SJCRH30 (cell line): ENCODE measurements at places on chromosomes 11 and 22. TPM values are rescaled to one million over a fixed set of nuclear protein-coding genes. Genes with fewer than 3 reads are reported as not detected.

DNA sequence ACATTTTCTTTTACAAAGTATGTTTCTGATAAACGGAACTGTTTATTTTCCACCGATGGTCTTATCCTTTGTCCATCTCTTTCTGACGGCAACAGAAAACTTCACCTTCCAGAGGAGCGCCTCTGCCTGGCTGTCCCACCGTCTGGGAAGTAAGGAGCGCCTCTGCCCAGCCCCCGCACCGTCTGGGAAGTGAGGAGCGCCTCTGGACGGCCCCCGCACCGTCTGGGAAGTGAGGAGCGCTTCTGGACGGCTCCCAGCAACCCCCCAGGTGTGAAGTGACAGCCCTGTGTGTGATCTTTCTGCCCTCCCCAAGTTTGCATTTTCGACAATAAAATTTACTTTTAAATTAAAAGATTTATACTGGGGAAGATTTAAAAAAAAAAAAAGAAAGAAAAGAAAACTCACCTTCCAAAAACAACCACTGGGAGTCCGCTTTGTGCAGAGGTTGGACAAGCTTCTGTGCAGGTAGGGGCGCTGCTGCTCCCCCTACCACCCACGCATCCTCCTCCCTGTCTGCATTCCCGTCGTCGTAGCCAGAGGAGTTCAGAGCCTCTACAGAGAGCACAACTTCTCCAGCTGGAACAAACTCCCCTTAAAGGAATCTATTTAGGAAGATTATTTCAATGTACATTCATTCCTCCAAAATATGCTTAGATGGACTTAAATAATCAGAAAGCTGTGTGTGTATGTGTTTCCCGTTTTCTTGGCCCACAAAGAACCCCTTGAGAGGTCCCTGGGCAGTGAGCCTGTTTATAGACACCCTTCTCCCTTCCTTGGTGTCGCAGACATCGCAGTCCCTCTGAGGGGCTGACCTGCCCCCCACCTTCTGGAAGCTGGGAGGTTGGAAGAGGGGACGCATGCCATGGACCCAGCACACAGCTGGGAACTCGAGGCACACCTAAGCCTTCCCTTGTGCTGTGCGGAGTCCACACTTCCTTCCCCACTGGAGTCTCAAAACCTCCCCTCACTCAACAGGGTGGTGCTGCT, 849 bp upstream of the APOBEC3B start:
- peaks cover 4% of the 10 kb centered on the region; the same call in 1 of the 2 replicates for H3K4me1 ChIP-seq
- H3K27me3 ChIP-seq: no peaks in the 10 kb centered on the region

Gene MCM5
- total RNA-seq: 106 and 109 TPM in 2 replicates

GRCh38 chr11:3617990-3618389, 23.8 kb downstream of the ART5 start:
- no peak for DNase-seq
- H3K4me1 ChIP-seq: peaks cover 30% of the 10 kb centered on the region
- no peaks in the 10 kb centered on the region for H3K36me3 ChIP-seq
- H3K27ac ChIP-seq: no peak overlapping the region
- H3K27me3 ChIP-seq: no peaks in the 10 kb centered on the region

DNA sequence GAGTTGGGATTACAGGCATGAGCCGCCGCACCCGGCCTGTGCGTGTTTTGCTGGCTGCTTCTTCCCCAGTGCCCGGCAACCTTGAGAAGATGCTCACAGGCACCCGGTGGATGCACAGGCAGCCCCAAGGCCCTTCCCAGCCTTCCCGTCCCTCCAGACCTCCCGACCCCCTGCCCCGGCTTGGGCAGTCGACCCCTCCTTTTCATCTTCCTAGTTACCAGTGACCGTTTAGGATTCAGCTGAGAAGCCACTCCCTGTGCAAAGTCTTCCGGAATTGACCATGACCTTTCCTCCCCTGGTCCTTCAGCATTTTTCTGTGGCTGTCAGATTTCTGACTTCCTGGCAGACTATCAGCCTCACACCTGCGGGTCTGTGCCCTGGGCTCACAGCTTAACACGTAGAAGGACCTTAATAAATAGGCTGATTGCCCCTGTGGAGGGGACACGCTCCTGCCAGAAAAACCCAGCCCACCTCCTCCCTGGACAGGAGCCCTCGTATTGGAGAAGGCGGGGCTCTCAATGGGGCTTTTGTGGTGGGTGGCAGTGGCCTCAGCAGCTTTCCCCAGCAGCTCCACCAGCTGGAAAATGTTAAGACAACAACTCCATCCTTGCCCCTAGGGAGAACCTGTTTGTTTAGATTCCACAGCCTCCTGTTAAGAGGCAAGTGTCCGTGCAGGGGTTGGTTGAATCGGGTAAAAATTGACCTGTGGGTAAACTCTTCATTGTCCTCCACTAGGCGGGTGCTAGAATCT, 10.4 kb upstream of the ANO1 start:
- H3K36me3 ChIP-seq: no peaks in the 10 kb centered on the region
- H3K27ac ChIP-seq: no peak overlapping the region
- peaks cover 9% of the 10 kb centered on the region; the same call in 1 of the 2 replicates for H3K27me3 ChIP-seq
- H3K4me3 ChIP-seq: no peak overlapping the region
- no peaks in the 10 kb centered on the region for H3K4me1 ChIP-seq
- no peak for DNase-seq

Gene MYBPC3
- total RNA-seq: not detected in 2 replicates

Gene LARGE1
- total RNA-seq: 23.2 and 23.5 TPM in 2 replicates

- no peak overlapping the region for H3K4me3 ChIP-seq
- DNase-seq: no peak
- H3K27me3 ChIP-seq: no peaks in the 10 kb centered on the region
- no peaks in the 10 kb centered on the region for H3K36me3 ChIP-seq
Observed at GRCh38 chr11:86186386-86186785, 58.2 kb upstream of the EED start.

- H3K36me3 ChIP-seq: no peaks in the 10 kb centered on the region
- H3K27ac ChIP-seq: no peak overlapping the region
- DNase-seq: no peak
- peak overlapping the region; percentile 80 for H3K4me3 ChIP-seq
Observed at GRCh38 chr11:63680834-63681320, 423 bp upstream of the RTN3 start.

Gene SLC25A1
- total RNA-seq: 34.5 and 38.7 TPM in 2 replicates

Gene DMC1
- total RNA-seq: not detected in 2 replicates

Gene AASDHPPT
- 72.9 and 73.8 TPM in 2 replicates for total RNA-seq

DNA sequence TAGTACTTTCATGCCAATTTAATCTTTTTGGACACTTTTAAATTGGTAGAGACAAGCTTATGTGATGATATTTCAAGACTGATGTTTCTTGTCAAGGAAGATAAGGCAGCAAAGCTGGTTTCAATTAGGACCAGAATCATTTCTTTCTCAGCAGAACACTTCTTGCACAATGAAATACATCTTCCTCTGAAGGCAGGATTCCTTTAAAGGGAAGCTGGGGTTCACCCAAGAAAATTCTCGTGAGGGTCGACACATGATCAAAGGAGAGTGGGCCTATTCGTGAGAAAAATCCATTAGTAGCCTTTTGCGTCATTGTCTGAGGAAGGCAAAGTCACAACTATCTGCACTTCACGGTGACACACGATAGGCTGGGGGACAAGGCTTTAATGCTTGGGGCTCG, 17.6 kb downstream of the TTC12 start:
- H3K4me1 ChIP-seq: no peaks in the 10 kb centered on the region
- no peak overlapping the region for H3K4me3 ChIP-seq
- no peaks in the 10 kb centered on the region for H3K27me3 ChIP-seq
- no peaks in the 10 kb centered on the region for H3K36me3 ChIP-seq
- H3K27ac ChIP-seq: no peak overlapping the region

- H3K36me3 ChIP-seq: no peaks in the 10 kb centered on the region
- peaks cover 21% of the 10 kb centered on the region for H3K4me1 ChIP-seq
Observed at GRCh38 chr11:123833095-123833494, 26.9 kb upstream of the OR6M1 start.

- H3K27me3 ChIP-seq: no peaks in the 10 kb centered on the region
- H3K36me3 ChIP-seq: no peaks in the 10 kb centered on the region
- H3K4me1 ChIP-seq: no peaks in the 10 kb centered on the region; the same call in 1 of the 2 replicates
- no peak overlapping the region for H3K4me3 ChIP-seq
Observed at GRCh38 chr11:48169717-48170116, 46.9 kb upstream of the OR4B1 start.

GRCh38 chr22:31676700-31677099, 14.7 kb upstream of the PISD start:
- DNase-seq: no peak
- H3K27me3 ChIP-seq: no peaks in the 10 kb centered on the region
- no peak overlapping the region for H3K4me3 ChIP-seq
- no peaks in the 10 kb centered on the region for H3K36me3 ChIP-seq
- H3K4me1 ChIP-seq: peaks cover 23% of the 10 kb centered on the region
- no peak overlapping the region for H3K27ac ChIP-seq

GRCh38 chr22:45842291-45842991, 134.5 kb downstream of the WNT7B start:
- DNase-seq: no peak
- no peak overlapping the region for H3K27ac ChIP-seq
- H3K27me3 ChIP-seq: no peaks in the 10 kb centered on the region
- H3K4me1 ChIP-seq: no peaks in the 10 kb centered on the region
- H3K4me3 ChIP-seq: no peak overlapping the region
- H3K36me3 ChIP-seq: no peaks in the 10 kb centered on the region

DNA sequence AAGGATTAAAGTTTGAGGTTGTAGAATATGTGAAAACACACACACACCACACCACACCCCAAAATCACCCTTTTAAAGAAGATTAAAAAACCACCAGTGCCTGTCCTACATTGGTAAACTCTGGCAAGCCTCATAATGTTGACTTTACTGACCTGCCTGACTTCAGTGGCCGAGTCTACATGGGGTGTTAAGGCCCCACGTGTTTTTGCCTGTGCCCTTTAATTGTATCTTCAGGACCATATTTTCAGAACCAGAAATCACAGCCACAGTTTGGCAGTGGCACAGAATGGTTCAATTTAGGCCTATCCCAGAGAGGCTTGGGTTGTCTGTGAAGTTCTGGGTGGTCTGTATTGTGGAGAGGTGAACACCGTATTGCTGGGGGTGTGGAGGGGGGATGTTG, 33.4 kb downstream of the ZBTB16 start:
- DNase-seq: no peak
- no peak overlapping the region for H3K4me3 ChIP-seq
- no peaks in the 10 kb centered on the region for H3K36me3 ChIP-seq

DNA sequence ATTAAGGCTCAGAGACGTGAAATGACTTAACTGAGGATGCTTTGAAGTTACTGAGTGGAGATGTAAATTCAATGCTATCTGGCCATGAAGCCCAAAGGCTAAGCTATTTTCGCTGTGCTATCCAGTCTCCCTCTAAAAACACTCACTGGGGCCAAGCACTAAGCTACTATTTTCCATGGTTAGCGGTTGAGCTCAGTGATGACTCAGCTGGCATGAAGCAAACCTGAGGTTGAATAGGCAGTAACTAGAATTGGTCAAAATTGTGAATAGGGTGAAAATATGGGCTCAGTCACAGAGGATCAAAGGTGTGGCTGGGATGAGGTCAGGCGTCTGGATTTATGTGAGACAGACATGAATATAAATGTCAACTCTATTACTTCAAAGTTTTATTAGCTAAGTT, 564.2 kb upstream of the KIRREL3 start:
- H3K27me3 ChIP-seq: no peaks in the 10 kb centered on the region
- peak; percentile 54 for DNase-seq
- H3K36me3 ChIP-seq: no peaks in the 10 kb centered on the region

DNA sequence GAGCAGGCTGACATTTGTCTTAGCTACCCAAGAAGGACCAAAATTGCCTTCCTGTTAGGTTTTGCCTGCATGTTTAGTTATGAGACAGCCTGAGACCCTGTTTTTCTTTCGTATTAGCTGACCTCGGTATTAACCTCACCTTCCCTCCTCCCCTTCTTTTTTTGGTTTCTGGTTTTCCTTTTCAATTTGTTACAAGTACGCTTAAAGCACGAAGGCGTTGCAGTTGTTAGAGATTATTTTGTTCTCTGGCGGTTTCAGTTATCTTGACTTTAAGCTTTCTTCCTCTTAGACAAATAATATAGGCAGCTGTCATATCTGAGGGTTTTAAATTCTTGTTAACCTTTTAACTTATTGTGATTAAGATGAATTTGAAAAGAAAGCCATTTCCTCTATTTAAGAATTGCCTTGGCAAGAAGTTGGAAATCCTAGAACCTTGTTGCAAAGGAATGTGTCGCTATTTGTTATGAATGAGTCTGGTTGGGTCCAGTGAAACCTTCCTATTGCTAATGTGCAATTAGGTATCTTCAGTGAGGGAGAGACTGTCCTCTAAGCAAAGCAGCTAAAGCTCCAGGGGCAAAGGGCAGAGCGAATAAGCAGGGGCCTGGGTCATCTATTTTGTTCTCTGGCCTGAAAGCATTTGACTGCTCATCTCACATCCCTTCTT, 45.7 kb downstream of the PACS1 start:
- no peaks in the 10 kb centered on the region for H3K36me3 ChIP-seq
- DNase-seq: peak; percentile 21
- H3K27me3 ChIP-seq: no peaks in the 10 kb centered on the region

Gene KLHL35
- not detected in 2 replicates for total RNA-seq

- H3K27ac ChIP-seq: no peak overlapping the region
- no peaks in the 10 kb centered on the region for H3K4me1 ChIP-seq
- H3K4me3 ChIP-seq: no peak overlapping the region
- no peak for DNase-seq
Observed at GRCh38 chr11:123030517-123030916, 31.4 kb downstream of the HSPA8 start.

DNA sequence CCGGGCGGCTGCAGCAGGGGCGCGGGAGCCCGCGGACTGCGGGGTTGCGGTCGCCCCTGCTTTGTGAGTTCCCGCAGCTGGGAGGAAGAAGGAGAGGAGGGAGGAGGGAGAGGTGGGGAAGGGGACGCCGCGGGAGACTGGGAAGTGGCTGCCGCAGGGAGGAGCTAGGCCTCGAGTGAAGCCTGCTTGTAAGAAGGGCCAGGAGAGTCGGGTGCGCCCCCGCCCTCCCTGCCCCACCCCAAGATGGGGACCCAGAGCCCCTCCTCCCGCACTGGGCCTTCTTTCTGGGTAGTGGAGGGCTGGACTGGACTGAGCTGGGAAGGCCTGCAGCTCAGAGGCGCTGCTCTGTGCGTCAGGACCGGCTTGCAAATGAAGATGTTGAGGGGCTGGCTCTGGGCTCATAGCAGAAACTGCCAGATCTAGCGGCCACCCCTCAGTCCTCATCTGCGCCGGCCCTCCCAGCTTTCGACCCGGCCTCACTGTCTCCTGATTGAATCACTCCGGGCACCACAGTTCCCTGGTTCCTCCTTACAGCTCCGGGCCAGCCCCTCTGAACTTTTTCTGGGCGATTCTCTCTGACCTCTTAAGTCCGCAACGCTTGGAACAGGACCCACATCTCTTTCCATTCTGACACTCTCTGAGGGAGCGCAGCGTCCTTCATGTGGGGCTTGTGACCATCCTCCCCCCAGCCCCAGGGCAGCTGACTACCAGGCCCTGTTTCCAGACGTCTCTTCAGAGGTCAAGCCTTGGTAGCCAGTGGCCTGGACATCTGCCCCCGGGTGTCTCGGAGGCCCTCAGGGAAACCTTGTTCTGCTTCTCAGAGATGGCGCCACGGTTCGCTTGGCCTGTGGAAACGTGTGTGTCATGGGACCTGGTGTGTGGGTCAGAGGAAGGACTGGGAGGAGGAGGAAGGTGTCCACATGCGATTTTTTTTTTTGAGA, 21.9 kb downstream of the SERPINH1 start:
- H3K4me1 ChIP-seq: no peaks in the 10 kb centered on the region
- peak; percentile 32 for DNase-seq
- peak overlapping the region; percentile 66 for H3K4me3 ChIP-seq
- peak overlapping the region; percentile 72 for H3K27ac ChIP-seq
- no peaks in the 10 kb centered on the region for H3K36me3 ChIP-seq

- DNase-seq: no peak
- H3K4me3 ChIP-seq: no peak overlapping the region
- no peak overlapping the region for H3K27ac ChIP-seq
- H3K36me3 ChIP-seq: no peaks in the 10 kb centered on the region
- H3K27me3 ChIP-seq: no peaks in the 10 kb centered on the region
Observed at GRCh38 chr11:35029979-35030682, 108.8 kb upstream of the CD44 start.

GRCh38 chr11:113446112-113446511, 29.1 kb downstream of the DRD2 start:
- peaks cover 15% of the 10 kb centered on the region for H3K4me1 ChIP-seq
- H3K36me3 ChIP-seq: no peaks in the 10 kb centered on the region
- DNase-seq: no peak
- no peaks in the 10 kb centered on the region for H3K27me3 ChIP-seq
- no peak overlapping the region for H3K27ac ChIP-seq

Gene TIMM10B
- 40.9 and 41.1 TPM in 2 replicates for total RNA-seq
